ENCODE measurements at places on chromosomes 12 and 14. TPM values are rescaled to one million over a fixed set of nuclear protein-coding genes. Genes with fewer than 3 reads are reported as not detected.

DNA sequence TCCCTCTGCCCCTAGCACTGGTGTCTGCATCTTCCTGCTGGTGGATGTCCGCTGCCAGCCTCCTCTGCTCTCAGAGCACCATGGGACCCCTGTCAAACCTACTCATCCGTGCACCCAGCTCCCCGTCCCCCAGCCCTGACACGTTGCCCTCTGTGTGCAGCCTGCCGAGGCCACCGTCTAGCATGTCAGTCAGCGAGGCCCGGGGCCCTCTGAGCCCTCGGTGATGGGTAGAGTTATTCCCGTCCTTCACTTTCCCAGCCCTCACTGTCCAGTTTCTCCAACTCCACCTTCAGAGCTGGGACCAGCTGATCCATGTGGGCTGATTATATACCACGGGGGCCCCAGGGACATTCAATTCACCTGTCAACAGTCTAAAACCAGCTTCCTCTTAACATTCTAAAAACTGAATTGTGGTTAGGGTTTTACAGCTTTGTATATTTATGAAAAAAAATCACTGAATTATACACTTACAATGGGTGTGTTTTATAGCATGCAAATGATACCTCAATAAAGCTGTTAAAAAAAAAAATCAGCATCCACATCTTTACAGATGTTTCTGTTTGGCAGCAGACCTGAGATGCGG is 61.3 kb downstream of the CCDC88C start:
- peaks cover 61% of the 10 kb centered on the region for H3K27me3 ChIP-seq
- no peak for DNase-seq
- no peak overlapping the region for H3K4me3 ChIP-seq
- no peak overlapping the region for H3K27ac ChIP-seq
- H3K4me1 ChIP-seq, result peaks cover under 1% of the 10 kb centered on the region

GRIP1 gene
- 0.76 TPM for total RNA-seq

- H3K4me3 ChIP-seq, result no peak overlapping the region
- H3K36me3 ChIP-seq, result no peaks in the 10 kb centered on the region
- H3K27ac ChIP-seq, result no peak overlapping the region
- peaks cover 22% of the 10 kb centered on the region for H3K27me3 ChIP-seq
Observed at GRCh38 chr14:24038686-24039085, 13.1 kb upstream of the CARMIL3 start.

KCNC2 gene
- not detected for total RNA-seq

KRT74 gene
- not detected for total RNA-seq

CEP170B gene
- 31.2 TPM for total RNA-seq

DNA sequence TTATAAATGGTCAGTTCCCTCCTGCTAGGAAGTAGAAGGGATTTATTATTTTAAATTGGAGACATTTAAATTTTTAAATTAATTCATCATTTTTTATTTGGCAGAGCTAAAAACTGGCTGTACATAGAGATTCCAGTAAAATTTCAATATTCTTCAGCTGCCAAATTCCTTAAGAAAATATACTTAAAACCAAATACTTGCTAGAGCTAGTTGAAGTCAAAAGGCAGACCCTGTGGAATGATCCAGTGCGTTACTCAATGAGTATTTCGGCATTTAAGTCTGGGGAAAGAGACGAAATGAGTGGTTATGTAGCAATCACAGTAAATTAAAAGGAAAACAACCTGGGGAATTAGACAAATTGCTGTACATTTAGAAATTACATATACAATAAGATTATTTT is 1104.7 kb downstream of the SLC6A15 start:
- no peaks in the 10 kb centered on the region for H3K36me3 ChIP-seq
- H3K27me3 ChIP-seq, result no peaks in the 10 kb centered on the region
- H3K27ac ChIP-seq, result no peak overlapping the region

- H3K27me3 ChIP-seq, result no peaks in the 10 kb centered on the region
- H3K27ac ChIP-seq, result no peak overlapping the region
- no peaks in the 10 kb centered on the region for H3K4me1 ChIP-seq
- no peak for DNase-seq
- H3K4me3 ChIP-seq, result no peak overlapping the region
Observed at GRCh38 chr14:49319810-49320209, 266.4 kb downstream of the RPS29 start.

- DNase-seq, result no peak
- H3K4me1 ChIP-seq, result no peaks in the 10 kb centered on the region
- no peak overlapping the region for H3K27ac ChIP-seq
- no peaks in the 10 kb centered on the region for H3K27me3 ChIP-seq
- H3K4me3 ChIP-seq, result no peak overlapping the region
Observed at GRCh38 chr14:70268760-70269159, 80.0 kb upstream of the SLC8A3 start.

GRCh38 chr12:79301181-79301580 is 389.6 kb downstream of the PAWR start:
- H3K27ac ChIP-seq, result no peak overlapping the region
- peaks cover 16% of the 10 kb centered on the region for H3K4me1 ChIP-seq
- DNase-seq, result no peak
- H3K27me3 ChIP-seq, result no peaks in the 10 kb centered on the region
- no peaks in the 10 kb centered on the region for H3K36me3 ChIP-seq

DNA sequence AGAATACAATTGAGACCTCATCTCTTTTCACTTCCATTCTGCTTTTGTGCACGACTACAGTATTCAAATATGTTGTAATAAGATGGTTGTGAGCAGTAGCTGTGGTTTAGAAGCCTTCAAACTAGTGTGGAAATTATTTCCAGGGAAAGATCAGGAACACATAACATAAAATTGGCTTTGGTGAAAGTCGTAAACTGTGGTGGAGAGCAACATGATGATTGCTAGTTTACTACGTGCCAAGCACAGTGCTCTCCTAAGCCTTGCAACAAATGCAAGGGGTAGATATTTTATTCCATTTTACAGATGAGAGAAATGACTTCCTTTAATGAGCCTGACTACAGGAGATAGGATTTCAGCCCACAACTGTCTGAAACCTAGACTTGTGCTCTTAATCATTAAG is 172.4 kb upstream of the LMNTD1 start:
- no peaks in the 10 kb centered on the region for H3K27me3 ChIP-seq
- no peak overlapping the region for H3K27ac ChIP-seq
- no peak for DNase-seq
- no peak overlapping the region for H3K4me3 ChIP-seq

DNA sequence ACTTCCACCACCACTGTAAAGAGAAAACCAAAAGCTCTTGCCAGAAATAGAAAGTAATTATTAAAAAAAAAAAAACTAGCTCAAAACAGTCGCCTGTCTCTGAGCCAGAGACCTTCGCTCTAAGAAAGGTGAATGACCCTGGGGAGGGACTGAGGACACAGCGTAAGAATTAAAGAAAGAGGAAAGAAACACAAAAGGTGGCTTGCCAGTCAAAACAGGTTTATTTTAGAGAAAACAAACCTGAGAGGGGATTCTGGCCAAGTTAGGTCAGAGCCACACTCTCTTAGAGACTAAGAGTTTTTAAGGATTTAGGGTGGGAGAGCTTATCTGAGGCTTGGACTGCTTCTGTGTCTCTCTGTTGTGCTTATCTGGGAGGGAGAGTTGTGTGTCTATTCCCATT is 66.0 kb downstream of the DNAH10 start:
- no peak overlapping the region for H3K27ac ChIP-seq
- H3K4me3 ChIP-seq, result no peak overlapping the region
- no peak for DNase-seq
- H3K4me1 ChIP-seq, result peaks cover 10% of the 10 kb centered on the region
- H3K36me3 ChIP-seq, result no peaks in the 10 kb centered on the region

DNA sequence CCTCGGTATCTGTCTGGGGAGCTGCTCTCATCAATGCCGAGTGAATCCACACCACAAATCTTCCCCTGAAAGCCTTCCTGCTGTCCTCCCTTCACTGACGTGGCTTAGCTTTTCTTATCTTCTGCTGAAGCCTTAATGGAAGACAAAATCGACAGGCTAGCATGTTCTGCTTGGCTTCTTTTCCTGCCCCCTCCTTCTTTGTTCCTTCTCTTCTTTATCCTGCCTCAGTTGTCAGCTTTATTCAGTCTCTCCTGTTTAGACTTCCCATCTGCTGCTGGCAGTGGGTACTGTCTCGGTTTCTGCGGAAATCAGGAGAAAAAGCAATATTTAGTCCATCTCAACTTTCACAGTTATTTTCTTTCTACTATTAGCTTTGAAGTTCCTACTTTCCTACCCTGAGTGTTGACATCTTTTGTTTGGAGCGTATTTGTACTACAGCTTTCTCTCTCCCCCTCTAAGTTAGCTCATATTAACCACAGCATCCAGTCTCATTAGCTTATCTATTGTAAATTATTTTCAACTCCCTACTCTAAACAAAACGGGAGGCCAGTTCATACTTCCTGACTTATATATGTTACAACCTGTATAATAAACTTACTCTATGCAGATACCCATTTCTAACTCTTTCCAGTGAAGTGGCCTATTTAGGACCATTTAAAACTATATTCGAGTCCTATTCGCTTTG is 226.0 kb downstream of the DACT1 start:
- no peak overlapping the region for H3K27ac ChIP-seq
- H3K27me3 ChIP-seq, result peaks cover 3% of the 10 kb centered on the region
- no peak overlapping the region for H3K4me3 ChIP-seq
- peaks cover 2% of the 10 kb centered on the region for H3K36me3 ChIP-seq
- peaks cover 32% of the 10 kb centered on the region for H3K4me1 ChIP-seq
- no peak for DNase-seq

TNFAIP2 gene
- total RNA-seq, result 37.1 TPM

TNFRSF1A gene
- 111 TPM for total RNA-seq

- peak overlapping the region; percentile 92 for H3K27ac ChIP-seq
- peak; percentile 76 for DNase-seq
- H3K27me3 ChIP-seq, result peaks cover 12% of the 10 kb centered on the region
Observed at GRCh38 chr12:56593909-56594621, 36.1 kb downstream of the BAZ2A start.

KRT77 gene
- total RNA-seq, result not detected

GRCh38 chr12:93099792-93100191 is 170.7 kb upstream of the EEA1 start:
- H3K36me3 ChIP-seq, result no peaks in the 10 kb centered on the region
- H3K4me1 ChIP-seq, result peaks cover 29% of the 10 kb centered on the region
- H3K4me3 ChIP-seq, result no peak overlapping the region
- no peak for DNase-seq
- peak overlapping the region; percentile 12 for H3K27ac ChIP-seq

FGF6 gene
- total RNA-seq, result not detected

GRCh38 chr14:23186913-23187654 is 3.6 kb upstream of the SLC7A8 start:
- peaks cover 9% of the 10 kb centered on the region for H3K4me1 ChIP-seq
- peak; percentile 62 for DNase-seq
- H3K27me3 ChIP-seq, result peaks cover 8% of the 10 kb centered on the region
- no peaks in the 10 kb centered on the region for H3K36me3 ChIP-seq

GRCh38 chr14:68249661-68250451 is 430.3 kb downstream of the RAD51B start:
- peak; percentile 57 for DNase-seq
- peak overlapping the region; percentile 51 for H3K27ac ChIP-seq
- H3K4me1 ChIP-seq, result peaks cover 88% of the 10 kb centered on the region
- no peaks in the 10 kb centered on the region for H3K36me3 ChIP-seq

INHBC gene
- total RNA-seq, result not detected

DNA sequence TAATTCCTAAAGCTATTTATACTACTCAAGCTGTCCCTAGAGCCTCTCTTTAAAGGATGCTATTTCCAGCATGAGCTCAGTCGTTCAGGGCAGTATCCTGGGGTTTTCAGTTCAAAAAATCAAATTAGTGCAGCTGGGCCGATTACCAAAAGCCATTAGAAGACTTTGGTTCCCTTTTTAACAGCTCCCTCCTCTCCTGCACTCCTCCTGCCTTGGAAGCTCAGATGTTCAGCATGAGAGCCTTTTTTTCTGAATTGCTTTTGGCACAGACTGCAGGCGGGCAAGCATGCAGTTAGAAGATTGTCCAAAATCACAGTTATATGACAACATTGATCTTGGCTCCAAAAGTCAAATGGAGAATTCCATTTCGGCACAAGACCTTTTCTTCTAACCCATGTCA is 179.6 kb downstream of the SLC35F4 start:
- H3K4me1 ChIP-seq, result no peaks in the 10 kb centered on the region
- no peaks in the 10 kb centered on the region for H3K36me3 ChIP-seq
- no peak overlapping the region for H3K4me3 ChIP-seq
- H3K27me3 ChIP-seq, result peaks cover 3% of the 10 kb centered on the region
- no peak for DNase-seq
- no peak overlapping the region for H3K27ac ChIP-seq

- H3K27ac ChIP-seq, result no peak overlapping the region
- peaks cover 68% of the 10 kb centered on the region for H3K36me3 ChIP-seq
- H3K4me1 ChIP-seq, result peaks cover 75% of the 10 kb centered on the region
Observed at GRCh38 chr14:71625175-71625574, 307.1 kb upstream of the RGS6 start.

- DNase-seq, result no peak
- peak overlapping the region; percentile 54 for H3K27ac ChIP-seq
- H3K4me3 ChIP-seq, result no peak overlapping the region
- peaks cover 14% of the 10 kb centered on the region for H3K36me3 ChIP-seq
- peaks cover 44% of the 10 kb centered on the region for H3K4me1 ChIP-seq
- no peaks in the 10 kb centered on the region for H3K27me3 ChIP-seq
Observed at GRCh38 chr12:1706632-1706980, 15.7 kb downstream of the ADIPOR2 start.

GRCh38 chr12:76124456-76124855 is 40.0 kb upstream of the NAP1L1 start:
- H3K4me1 ChIP-seq, result peaks cover 18% of the 10 kb centered on the region
- H3K4me3 ChIP-seq, result peak overlapping the region; percentile 62
- H3K36me3 ChIP-seq, result no peaks in the 10 kb centered on the region

DIO2 gene
- 61.2 TPM for total RNA-seq

GRCh38 chr14:105430565-105430964 is 10.9 kb downstream of the MTA1 start:
- peaks cover 15% of the 10 kb centered on the region for H3K4me1 ChIP-seq
- no peaks in the 10 kb centered on the region for H3K27me3 ChIP-seq
- DNase-seq, result peak; percentile 61
- peaks cover 20% of the 10 kb centered on the region for H3K36me3 ChIP-seq

ADAM21 gene
- 0.31 TPM for total RNA-seq

- no peaks in the 10 kb centered on the region for H3K36me3 ChIP-seq
- H3K27me3 ChIP-seq, result no peaks in the 10 kb centered on the region
- H3K4me1 ChIP-seq, result 0 out of 2 replicates have a peak, but pooled peaks cover 5% of the 10 kb centered on the region
- DNase-seq, result no peak
Observed at GRCh38 chr12:7486512-7486911, 17.1 kb downstream of the CD163 start.

DNA sequence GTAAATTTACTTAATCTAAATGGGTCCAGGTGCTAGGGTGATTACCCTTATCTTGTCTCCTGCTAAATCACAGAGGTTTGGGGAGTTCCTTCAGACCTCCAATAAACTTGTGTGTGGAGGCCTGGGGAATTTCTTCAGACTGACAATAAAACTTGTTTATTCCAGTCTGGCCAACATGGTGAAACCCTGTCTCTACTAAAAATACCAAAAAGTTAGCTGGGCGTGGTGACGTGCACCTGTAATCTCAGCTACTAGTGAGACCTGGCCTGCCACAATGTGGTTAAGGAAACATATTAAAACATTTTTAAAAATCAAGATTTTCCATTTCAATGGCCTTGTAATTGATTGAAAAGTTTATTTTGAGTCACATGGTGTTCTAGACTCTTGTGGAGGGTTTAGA is 126.9 kb upstream of the FGD4 start:
- H3K27me3 ChIP-seq, result peaks cover 2% of the 10 kb centered on the region
- no peak overlapping the region for H3K4me3 ChIP-seq
- H3K36me3 ChIP-seq, result no peaks in the 10 kb centered on the region
- H3K4me1 ChIP-seq, result peaks cover 41% of the 10 kb centered on the region
- peak overlapping the region; percentile 5 for H3K27ac ChIP-seq
